NCI-H82 (cell line): ENCODE measurements at places on chromosomes 3 and 15.
A peak's percentile ranks its signal among the peaks of the same experiment; 100 is the strongest.

DNA sequence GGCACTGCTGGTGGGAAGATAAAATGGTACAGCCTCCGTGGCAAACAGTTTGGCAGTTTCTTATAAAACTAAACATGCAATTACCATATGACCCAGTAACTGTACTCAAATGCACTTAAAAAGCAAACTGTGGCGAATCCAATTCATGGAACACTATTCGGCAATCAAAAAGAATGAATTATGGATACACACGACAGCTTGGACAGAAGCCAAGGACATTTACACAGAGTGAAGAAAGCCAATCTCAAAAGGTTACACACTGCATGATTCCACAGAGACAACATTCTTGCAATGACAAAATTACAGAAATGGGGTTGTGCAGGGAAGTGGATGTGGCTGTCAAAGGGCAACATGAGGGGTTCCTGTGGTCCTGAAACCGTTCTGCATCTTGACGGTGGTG, 122.1 kb upstream of the IQSEC1 start:
- DNase-seq = no peak

DNA sequence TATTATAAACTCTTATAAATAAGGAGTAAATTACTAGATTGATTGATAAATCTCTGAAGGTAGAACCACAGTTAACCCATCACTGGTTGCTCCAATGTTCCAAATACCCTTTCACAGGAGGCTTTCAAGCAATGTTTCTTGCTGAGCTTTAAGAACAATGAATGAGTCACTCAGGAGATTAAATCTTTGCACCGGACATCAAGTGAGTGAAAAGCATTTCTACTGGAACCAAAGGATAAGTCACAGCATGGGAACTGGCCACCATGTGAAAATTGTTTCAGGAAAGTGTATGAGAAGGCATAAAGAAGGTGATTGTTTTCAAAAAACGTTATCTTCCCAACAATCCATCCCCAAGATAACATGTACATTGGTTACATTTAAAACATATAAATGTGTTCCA, 90.6 kb downstream of the CNTN3 start:
- DNase-seq = no peak

- no peak for DNase-seq
These were observed 236.5 kb downstream of the LRTM1 start for GRCh38 chr3:54691289-54691771.

DNA sequence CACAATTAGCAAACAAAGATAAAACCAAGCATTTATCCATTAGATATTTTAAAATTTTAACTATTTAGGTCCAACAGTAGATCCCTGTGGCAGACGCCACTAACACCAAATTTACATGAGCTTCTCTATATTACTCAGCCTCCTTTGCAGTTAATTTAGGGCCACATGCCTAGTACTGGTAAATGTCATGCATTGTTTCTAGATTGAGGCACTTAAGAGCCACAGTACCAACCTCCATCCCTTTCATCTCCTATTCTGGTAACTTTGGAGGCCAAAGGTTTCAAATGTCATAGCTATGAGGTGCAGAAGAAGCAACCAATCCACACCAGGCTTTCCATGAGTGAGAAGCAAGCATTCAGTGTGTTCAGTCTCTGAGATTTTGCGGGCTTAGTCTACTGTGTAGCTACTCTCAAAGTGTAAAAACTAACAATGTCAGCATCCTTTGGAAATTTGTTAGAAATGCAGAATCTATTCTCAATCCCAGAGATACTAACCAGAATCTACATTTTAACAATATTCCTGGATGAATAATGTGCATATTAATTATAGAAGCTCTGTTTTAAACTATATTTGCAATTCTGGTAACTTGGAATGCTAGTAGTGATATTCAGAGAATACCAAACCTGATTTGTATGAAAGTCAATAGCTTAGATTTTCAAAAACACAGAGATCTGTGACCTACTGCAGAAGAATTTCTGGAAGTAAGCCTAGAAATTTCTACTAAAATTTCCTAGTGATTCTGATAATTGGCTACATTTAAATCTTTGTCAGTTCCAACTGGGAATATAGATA, 206.3 kb upstream of the CD96 start:
- no peak for DNase-seq

DNA sequence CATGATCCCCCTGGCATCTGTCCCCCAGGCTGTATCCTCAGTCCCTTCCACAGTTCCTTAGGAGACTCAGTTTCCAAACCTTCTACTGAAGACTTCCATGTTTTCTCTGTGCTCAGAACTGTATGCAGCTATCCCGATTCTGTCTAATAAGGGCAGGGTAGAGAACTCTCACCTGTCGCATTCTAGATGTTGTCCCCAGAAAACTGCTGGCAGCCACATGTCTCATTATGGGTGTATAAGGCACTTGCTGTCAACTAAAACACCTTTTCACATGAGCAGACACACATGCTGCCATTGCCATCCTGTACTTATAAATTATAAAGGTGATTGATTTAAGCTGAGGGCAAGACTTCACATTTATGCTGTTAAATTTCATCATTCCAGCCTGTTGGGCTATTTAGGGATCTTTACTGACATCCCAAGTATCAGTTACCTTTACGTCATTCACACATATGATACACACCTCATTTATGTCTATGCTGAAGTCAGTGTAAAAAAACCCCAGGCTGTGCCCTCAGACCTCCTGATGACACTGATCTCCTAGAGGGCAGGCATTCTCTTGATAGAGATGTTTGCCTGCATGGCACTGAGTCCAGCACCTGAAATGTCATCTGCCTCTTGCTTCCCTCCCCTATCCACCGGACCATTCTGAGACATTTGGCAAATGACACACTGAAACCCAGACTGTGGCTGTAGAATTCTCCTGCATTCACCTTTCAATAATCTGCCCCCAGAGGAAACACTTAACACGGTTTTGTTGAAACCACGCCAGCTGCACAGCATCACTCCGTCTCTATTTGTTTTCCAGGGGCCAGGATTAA, 35.8 kb downstream of the BTD start:
- peak; percentile 30 for DNase-seq
